Spleen (tissue), 13 donors: ENCODE measurements at places on chromosomes 1 and 21. TPM values are rescaled to one million over a fixed set of nuclear protein-coding genes. Genes with fewer than 3 reads are reported as not detected.

DNA sequence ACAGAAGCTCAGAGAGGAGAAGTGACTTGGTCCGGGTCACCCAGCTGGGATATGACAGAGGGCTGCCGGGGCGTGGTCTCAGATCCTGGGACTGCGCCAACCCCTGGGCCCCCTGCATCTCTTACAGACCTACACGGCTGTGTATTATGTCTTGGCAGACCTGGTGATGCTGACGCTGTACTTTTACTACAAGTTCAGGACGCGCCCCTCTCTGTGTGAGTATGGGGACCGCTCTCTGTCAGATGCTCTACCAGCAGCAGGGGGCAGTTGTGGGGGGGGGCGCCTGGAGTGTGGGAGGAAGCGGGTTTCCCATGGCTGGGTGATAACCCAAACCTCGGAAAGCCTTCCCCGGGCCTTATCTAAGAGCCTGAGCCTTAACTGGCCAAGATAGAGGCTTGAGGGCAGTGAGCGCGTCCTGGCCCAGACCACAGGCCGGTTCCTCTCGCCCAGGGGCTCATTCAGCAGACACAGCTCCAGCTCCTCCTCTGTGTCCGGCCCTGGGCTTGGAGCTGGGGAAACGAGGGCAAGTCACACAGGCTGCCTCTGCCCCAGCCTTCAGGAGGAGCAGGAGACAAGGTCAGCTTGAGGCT, 13.3 kb downstream of the SLC66A1 start:
- no peak for DNase-seq
- H3K27me3 ChIP-seq: no peaks in the 10 kb centered on the region
- H3K27ac ChIP-seq: no peak overlapping the region
- H3K36me3 ChIP-seq: peaks cover 51% of the 10 kb centered on the region

- H3K4me1 ChIP-seq: no peaks in the 10 kb centered on the region
- no peaks in the 10 kb centered on the region for H3K27me3 ChIP-seq
- no peak overlapping the region for H3K27ac ChIP-seq
- no peak for DNase-seq
Observed at GRCh38 chr21:19123525-19123924, 719.9 kb upstream of the TMPRSS15 start.

GRCh38 chr1:50959303-50959912, 659 bp downstream of the FAF1 start:
- no peak for DNase-seq
- peak overlapping the region; percentile 89 for H3K27ac ChIP-seq
- H3K36me3 ChIP-seq: no peaks in the 10 kb centered on the region
- peak overlapping the region; percentile 69 for H3K4me3 ChIP-seq
- H3K27me3 ChIP-seq: no peaks in the 10 kb centered on the region
- peaks cover 17% of the 10 kb centered on the region for H3K4me1 ChIP-seq

- peaks cover 46% of the 10 kb centered on the region for H3K4me1 ChIP-seq
- no peaks in the 10 kb centered on the region for H3K27me3 ChIP-seq
- DNase-seq: no peak
- peak overlapping the region; percentile 80 for H3K27ac ChIP-seq
- peaks cover 9% of the 10 kb centered on the region for H3K36me3 ChIP-seq
Observed at GRCh38 chr1:2258122-2258681, 30.1 kb downstream of the SKI start.

- DNase-seq: no peak
- H3K36me3 ChIP-seq: peaks cover 5% of the 10 kb centered on the region
- H3K4me3 ChIP-seq: no peak overlapping the region
- H3K4me1 ChIP-seq: peaks cover 4% of the 10 kb centered on the region
Observed at GRCh38 chr1:119626011-119626545, 22.0 kb downstream of the ZNF697 start.

DNA sequence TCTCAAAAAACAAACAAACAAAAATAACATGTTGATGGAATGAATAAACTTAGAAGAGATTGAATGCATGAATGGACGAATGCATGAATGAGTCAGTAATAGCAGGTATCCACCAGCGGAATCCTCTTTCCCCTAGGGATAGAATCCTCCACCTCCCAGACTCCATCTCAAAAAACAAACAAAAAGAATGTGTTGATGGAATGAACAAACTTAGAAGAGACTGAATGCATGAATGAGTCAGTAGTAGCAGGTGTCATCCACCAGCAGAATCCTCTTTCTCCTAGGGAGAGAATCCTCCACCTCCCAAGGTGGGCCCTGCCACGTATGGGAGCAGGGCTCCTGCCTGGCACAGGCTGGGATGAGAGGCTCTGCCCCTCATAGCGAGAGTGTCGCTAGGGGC, 26.8 kb upstream of the RNF19B start:
- H3K27me3 ChIP-seq: no peaks in the 10 kb centered on the region
- peaks cover 82% of the 10 kb centered on the region for H3K4me1 ChIP-seq
- DNase-seq: no peak
- H3K27ac ChIP-seq: peak overlapping the region; percentile 86
- peak overlapping the region; percentile 48 for H3K4me3 ChIP-seq

GRCh38 chr1:77948841-77949424, 29.9 kb downstream of the FUBP1 start:
- H3K36me3 ChIP-seq: peaks cover 33% of the 10 kb centered on the region
- H3K27me3 ChIP-seq: no peaks in the 10 kb centered on the region
- no peak overlapping the region for H3K27ac ChIP-seq
- H3K4me1 ChIP-seq: peaks cover 43% of the 10 kb centered on the region

DNA sequence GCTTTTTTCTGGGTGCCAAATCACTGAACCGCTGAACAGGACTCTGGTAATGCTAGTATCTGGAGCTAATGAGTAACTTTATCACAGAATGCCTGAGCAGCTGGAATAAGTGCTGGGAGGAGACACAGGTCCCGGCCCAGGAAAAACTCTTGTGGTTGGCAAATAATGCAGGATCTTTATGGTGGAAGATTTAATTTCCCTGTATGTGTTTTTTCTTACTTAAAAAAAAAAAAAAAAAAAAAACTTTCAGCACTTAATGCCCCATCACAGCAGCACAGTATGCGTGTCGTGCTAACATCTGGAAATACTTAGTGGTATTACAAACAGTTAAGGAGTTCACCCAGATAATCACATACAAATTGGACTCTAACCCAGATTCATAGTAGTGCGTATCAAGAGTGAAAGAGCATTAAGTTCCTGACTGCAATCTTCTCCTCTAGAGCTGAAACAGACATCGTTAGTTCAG, 220.7 kb downstream of the TOMM20 start:
- H3K4me3 ChIP-seq: no peak overlapping the region
- no peaks in the 10 kb centered on the region for H3K27me3 ChIP-seq
- no peak overlapping the region for H3K27ac ChIP-seq
- H3K36me3 ChIP-seq: no peaks in the 10 kb centered on the region
- H3K4me1 ChIP-seq: peaks cover 19% of the 10 kb centered on the region
- DNase-seq: no peak

DNA sequence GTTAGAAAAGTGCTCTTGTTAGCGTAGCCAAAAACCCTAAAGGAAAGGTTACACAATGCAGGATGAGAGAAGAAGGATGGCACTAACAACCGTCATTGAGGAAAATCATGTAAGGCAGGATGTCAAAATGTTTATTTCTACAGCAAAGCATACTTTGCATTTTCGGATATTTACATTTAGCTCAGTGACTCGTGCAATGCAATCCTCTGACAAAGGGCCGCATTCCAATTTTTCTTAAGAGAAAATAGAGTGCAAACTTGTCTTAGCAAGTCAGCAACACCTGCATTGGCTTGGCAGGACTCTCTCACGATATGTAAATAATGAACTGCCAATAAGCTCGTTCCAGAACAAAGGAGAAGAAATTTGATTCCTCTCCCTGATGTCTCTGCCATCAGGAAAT, 33.3 kb downstream of the TIAM1 start:
- no peak overlapping the region for H3K4me3 ChIP-seq
- no peak overlapping the region for H3K27ac ChIP-seq
- H3K36me3 ChIP-seq: no peaks in the 10 kb centered on the region
- H3K4me1 ChIP-seq: no peaks in the 10 kb centered on the region

DNA sequence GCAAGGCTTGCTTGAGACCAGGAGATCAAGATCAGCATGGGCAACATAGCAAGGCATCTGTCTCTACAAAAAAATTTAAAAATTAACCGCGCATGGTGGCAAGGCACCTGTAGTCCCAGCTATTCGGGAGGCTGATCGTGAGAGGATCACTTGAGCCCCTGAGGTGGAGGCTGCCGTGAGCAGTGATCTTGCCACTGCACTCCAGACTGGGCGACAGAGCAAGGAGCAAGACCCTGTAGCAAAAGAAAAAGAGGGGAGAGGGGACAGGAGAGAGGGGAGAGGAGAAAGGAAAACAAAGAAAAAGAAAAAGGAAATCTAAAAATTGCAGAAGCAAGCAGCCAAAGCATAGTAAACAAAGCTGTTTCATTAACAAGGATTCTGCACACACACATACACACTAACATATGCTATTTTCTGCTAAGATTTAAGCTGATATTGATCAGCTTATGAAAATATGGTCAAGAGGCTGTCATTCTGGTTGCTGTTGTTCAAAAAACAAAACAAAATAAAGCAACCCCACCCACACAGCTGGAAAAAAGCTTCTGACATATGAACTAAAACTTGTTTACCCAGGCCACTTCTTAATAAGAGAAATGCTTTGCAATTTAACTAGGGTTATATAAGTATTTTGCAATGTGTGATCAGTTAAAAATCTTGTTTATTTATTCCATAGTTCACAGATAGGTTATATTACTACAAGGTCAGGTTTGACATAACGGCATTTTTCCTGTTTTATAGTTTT, 1.8 kb downstream of the ARNT start:
- H3K4me3 ChIP-seq: peak overlapping the region; percentile 59
- no peak for DNase-seq
- H3K27ac ChIP-seq: peak overlapping the region; percentile 96
- no peaks in the 10 kb centered on the region for H3K36me3 ChIP-seq

DNA sequence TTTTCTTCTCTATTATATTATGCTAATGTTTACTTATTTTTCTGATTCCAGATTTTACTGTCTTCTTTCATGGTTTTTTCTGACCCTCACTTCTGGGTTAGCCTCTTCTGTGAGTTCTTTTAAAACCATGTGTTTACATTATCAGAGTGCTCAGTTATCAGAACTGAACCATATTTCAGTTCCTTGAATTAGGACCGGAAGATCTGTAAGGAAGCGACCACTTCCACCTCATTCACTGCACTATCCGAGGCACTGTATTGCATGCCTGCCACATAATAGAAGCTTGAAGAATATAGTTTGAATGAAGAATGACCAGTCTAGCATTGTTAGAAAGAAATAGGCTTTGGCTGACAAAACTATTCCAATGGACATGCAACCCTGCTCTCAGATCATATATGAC, 281.0 kb upstream of the DEPDC1 start:
- no peaks in the 10 kb centered on the region for H3K36me3 ChIP-seq
- no peak overlapping the region for H3K4me3 ChIP-seq
- no peak overlapping the region for H3K27ac ChIP-seq
- H3K27me3 ChIP-seq: no peaks in the 10 kb centered on the region
- no peaks in the 10 kb centered on the region for H3K4me1 ChIP-seq

DNA sequence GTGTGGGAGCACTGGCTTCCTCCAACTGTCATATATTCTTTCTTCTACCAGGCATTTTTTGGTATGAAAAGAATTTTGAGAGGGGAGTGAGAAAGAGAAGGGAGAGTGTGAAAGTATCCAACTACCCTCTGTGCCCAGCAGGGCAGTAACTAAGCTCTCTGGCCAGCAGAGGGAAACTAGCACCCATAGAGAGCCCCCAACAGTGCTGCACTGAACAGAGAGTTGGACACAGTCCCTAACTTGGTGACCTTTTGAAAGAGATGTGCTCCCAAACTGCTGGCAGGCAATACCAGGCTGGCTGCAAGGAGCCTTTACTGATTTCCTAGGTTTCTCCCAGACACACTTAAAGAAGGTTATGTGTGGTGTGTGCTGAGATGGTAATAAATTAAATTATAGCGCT, 118.8 kb upstream of the PBX1 start:
- no peak for DNase-seq
- H3K27me3 ChIP-seq: no peaks in the 10 kb centered on the region
- no peak overlapping the region for H3K27ac ChIP-seq
- no peak overlapping the region for H3K4me3 ChIP-seq
- no peaks in the 10 kb centered on the region for H3K36me3 ChIP-seq

DNA sequence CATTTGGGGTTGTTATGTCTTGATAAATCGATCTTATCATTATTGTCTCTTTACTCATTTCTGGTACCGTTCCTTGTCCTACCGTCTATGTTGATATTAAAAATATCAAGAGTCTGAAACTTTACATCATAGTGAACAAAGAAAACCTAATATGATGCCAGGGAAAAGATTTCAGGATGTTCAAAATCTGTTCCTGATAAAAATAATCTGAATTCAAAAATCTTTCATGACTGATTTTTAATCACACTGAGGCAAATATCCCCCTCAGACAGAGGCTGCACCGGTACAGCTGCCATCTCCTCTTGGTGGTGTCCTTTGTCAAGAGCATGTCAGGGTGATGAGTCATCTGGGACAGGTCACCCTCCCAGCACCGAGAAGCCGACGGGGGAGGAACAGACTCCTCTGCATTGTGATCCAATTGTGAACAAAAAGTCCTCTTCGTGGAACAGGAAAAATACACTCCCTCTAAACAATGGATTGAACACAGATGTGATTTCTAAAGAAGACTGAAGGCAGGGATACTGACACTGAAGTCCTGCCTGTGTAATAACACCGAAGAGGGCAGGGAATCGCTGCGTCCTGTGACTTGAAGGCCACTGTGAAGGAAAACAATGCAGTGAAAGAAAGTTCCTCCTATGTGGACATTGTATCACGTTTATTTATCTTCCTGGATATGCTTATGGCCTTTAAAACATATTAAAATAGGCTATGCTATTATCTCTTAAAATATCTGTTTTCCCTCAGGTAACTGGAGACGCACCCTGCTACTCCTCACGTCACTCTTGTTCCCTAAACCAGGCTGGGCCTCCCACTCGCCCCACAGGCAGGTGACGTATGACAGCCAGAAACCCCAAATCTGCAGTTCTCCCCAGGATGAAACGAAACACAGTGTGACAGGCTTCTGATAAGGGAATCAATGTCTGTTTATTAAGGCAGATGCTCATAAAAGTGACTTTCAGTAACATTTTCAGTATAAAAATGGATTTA, 4.3 kb upstream of the SPATC1L start:
- H3K27ac ChIP-seq: no peak overlapping the region
- H3K27me3 ChIP-seq: no peaks in the 10 kb centered on the region
- DNase-seq: no peak
- H3K4me1 ChIP-seq: peaks cover 18% of the 10 kb centered on the region
- no peak overlapping the region for H3K4me3 ChIP-seq
- H3K36me3 ChIP-seq: no peaks in the 10 kb centered on the region

RNF186 gene
- not detected for total RNA-seq

LCE3D gene
- total RNA-seq: not detected

RAB7B gene
- total RNA-seq: 1.0 TPM

C1orf116 gene
- 0.28 TPM for total RNA-seq

FNDC5 gene
- not detected for total RNA-seq

OR2M3 gene
- not detected for total RNA-seq

LMX1A gene
- total RNA-seq: not detected

AUNIP gene
- total RNA-seq: not detected
